HFFc6 (cell line): ENCODE measurements at places on chromosomes 11 and 22. TPM values are rescaled to one million over a fixed set of nuclear protein-coding genes. Genes with fewer than 3 reads are reported as not detected.

- DNase-seq: no peak
These were observed 132.4 kb downstream of the PLEKHA7 start for GRCh38 chr11:16881766-16882165.

ZBTB16 gene
- not detected in 3 replicates for total RNA-seq

SEPTIN3 gene
- total RNA-seq: not detected in 2 replicates

DNA sequence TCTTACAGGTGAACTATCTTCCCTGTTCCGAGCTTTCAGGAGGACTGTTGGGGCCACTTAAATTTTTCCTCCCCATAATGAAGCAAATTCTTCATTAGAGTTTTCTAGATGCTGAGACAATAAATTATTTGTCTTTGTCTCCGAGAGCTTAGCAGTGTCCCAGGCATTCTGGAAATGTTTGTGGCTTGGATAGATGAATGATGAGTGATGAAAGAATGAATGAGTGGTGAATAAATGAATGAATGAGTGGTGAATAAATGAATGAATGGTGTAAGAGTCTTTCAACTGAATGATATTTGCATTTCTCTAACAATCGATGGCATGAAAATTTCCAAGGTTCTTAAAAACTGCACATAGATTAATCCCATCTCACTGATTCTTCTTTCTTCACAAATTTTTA, 52.8 kb downstream of the AHNAK start:
- no peak for DNase-seq

- DNase-seq: no peak
These were observed 67.0 kb upstream of the RASSF10 start for GRCh38 chr11:12942157-12942556.

DNA sequence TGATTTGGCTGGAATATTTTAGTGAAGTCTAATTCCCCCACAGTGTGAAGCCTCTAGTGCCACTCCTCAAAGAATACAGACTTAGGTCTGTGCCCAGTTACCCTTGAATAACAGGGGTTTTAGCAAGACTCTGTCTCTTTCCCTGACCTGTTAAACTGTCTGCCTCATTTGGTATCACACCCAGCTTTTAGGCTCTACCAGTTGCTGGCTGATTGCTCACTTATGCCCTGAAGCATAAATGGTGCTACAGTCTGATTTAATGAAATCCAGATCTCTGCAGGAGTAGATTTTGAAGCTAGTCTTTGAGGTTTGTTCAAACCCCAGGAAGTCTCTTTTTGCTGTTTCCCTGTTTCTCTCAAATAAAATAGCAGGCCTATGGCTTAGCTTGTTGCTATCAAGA, 45.2 kb upstream of the LIPT2 start:
- no peak for DNase-seq

DNA sequence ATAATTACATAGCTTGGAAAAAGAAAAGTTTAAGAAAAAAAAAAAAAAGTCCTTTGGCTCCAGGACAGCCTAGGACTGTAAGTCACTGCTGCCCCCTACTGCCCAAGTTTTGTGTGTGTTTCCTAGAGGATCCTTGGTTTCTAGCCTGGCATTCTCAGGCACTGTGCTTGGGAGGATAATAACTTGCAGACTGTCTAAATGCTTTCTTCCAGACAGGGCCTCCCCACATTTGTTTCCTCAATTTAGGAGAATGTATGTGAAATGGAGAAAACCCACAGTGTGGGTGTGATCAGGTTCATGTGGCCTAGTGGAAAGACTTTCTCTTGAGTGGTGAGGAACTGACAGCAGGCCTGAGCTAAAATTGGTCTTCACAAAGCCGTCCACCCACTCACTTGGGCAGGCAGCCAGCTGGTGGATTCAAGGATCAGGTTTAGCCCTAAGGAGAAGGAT, 191.0 kb downstream of the NAV2 start:
- DNase-seq: peak; percentile 72

DNA sequence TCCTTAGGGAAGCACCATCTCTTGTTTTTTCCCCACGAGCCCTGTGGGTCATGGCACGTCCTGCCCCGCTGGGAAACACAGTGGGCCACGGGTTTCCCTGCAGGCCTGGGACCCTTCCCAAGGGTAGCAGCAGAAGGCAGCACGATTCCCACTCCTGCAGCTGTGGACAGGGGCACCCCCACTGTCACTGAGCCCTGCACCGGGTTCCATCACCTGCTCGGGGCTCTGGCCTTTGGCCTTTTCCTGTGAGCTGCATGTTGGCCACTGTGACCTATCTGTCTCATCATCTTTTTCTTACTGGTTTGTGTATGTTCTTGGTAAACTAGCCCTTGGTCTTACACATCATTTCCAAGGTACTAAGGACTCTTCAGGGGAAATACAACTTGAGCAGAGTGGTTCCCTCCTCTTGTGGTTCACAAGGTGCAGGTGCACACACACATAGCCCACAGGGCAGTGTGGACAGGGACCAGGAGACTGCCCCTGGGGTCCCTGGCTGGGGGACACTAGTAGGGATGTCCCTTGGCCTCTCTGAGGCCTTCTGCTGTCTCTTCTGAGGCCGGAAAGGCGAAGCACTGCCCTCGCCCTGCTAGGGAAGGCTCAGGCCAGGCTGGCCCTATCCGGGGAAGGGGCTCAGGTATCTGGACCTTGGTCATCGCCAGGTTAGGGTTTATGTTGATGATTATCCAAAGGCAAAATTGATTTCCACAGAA, 19.0 kb upstream of the TXNRD2 start:
- DNase-seq: no peak

- DNase-seq: no peak
These were observed 3.8 kb upstream of the TMEM123 start for GRCh38 chr11:102456381-102456780.

GRCh38 chr11:36300650-36301049, 4.6 kb downstream of the PRR5L start:
- no peak for DNase-seq

GGTLC2 gene
- not detected in 3 replicates for total RNA-seq

GRCh38 chr22:19082101-19082500, 40.1 kb downstream of the DGCR2 start:
- DNase-seq: no peak

GRCh38 chr11:92759571-92760214, 209.8 kb upstream of the MTNR1B start:
- no peak for DNase-seq

GRCh38 chr11:125224391-125225021, 60.0 kb downstream of the PKNOX2 start:
- DNase-seq: no peak

OR51E1 gene
- not detected in 3 replicates for total RNA-seq

DNA sequence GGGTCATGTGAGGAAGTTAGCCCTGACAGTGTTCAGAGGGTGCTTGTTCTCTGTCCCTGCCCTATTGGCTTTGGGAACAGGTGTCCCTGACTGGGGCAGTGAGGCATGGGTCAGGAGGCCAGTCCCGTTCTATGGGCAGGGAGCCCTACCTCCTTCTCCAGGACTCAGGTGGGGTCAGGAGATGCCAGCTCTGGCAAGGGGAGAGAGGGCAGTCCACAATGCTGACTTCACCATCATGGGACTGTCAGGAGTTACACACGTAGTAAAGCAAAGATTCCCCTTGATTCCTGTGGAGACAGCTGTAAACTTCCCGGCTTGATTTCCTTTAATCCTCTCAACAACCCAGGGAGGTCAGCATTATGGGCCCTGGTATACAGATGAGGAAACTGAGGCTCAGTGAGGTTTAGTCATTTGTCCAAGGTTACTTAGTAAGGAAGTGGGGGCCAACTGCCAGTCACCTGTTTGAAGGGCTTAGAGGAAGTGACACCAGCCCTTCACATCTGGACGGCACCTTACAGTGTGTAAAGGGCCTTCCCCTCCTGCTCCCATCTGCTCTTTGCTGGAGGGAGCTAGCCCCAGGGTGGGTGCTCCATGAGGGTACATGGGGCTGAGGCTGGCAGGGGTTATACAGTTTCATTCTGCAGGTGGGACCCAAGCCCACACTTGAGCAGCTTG, 11.9 kb downstream of the MICALL1 start:
- no peak for DNase-seq

DNA sequence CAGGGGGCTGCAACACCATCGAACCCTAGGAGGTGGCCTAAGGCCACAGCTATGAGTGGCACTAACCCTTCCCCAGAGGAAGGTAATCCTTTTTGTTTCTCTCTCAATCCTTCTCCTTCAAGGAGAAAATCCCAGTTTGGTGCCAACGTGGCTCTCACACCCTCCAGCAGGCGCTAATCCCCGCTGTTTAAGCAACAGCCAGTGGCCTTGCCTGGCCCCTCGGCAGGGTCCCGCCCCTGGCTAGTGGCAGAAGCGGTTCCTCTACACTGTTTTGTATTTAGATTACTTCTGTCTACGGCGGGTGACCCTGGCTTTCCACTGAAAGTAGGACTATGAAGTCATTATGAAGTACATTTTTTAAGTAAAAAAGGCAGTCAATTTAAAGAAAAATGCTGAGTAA, 15.5 kb downstream of the GNAZ start:
- DNase-seq: no peak

DNA sequence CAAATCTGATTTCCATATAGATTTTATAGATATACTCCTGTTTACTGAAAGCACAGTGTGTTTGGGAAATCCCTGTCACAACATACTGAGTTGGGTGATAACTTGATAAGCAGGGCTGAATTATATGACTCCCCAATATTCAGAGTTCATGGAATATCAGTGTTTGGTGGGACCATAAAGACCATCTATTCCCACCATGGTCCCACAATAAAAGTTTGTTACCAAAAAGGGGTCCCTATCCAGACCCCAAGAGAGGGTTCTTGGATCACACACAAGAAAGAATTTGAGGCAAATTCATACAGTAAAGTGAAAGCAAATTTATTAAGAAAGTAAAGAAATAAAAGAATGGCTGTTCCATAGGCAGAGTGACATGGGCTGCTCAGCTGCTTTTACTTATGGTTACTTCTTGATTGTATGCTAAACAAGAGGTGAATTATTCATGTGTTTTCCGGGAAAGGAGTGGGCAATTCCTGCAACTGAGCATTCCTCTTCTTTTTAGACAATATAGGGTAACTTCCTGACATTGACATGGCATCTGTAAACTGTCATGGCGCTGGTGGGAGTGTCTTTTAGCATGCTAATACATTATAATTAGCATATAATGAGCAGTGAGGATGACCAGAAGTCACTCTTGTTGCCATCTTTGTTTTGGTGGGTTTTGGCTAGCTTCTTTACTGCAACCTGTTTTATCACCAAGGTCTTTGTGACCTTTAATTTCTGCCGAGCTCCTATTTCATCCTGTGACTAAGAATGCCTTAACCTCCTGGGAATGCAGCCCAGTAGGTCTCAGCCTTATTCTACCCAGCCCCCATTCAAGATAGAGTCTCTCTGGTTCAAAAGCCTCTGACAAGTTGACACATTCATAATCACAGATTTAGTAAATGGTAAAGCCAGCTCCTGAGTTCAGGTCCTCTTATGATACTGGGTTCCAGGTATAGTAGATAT, 240.6 kb upstream of the PDGFD start:
- no peak for DNase-seq

GRCh38 chr11:66546368-66546965, at the start of gene ACTN3:
TSS of gene ACTN3 (plus strand) at chr11:66546903. CDS start at chr11:66546938, 35 bp downstream.
- DNase-seq: no peak

GRCh38 chr22:19455585-19456370, 8.3 kb upstream of the C22orf39 start:
- no peak for DNase-seq

KLHDC7B gene
- 0.06 TPM in 1 of 3 replicates, not detected in the others for total RNA-seq

DNA sequence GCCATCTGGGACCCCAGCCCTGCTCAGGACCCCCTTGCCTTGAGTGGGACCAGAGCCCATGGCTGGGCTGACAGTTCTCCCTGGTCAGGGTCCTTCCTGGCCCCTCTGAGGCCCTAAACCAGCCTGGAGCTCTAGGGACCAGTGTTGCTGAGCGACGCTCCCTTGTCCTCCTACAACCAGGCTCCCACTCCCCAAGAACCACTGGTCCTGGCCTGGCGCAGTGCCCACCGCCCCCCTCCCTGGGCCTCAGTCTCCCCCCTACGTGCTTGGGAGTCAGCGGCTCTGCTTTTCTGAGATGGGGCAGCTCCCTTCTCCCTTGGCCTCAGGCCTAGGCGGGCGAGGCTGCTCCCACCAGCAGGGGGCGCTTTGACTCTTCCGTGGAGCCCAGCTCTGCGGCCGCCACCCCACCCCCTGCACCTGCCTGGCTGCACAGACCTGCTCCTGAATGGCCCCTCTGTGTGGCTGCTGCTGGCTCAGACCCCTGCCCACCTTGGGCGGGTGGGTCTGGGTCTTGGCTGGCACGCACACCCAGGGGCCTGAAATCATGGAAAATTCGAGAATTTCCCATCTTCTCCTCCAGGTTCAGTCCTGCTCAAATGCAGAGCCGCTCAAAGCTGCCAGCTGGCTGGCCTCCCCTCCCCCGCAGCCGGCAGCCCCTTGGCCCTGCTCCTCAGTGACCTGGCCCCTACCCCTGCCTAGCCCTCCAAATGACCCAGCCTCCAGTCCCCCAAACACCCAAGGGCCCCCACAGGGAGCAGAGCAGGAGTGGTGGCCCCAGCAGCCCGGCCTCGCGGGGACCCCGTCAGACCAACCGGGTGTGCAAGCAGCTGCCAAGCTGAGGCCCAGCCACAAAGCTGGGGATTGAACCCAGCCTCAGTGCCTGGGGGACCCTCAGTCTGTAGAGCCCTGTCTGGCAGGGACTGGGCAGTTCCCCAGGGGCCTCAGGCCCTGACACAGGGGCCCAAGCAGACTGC, 9.1 kb downstream of the PRR33 start:
- DNase-seq: peak; percentile 29

DDTL gene
- 0.26 to 0.40 TPM (median 0.39 TPM) in 3 replicates for total RNA-seq

DNA sequence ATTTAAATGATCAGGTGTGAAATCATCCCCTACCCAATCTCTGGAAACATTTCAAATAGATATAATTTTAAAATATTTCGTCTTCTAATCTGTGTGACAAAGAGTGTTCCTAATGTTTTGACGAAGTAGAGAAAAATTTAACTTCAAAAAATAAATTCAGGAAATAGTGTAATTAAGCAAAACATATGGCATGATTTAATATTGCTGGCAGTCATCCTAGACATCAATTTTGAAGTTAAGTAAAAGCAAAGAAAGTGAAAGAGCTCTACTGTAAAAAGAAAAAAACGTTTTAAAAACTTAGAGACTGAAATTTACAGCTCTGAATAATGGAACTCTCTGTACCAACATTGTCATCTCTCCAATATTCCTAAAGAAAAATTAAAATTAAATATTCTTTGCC, 1062.3 kb downstream of the LRRC4C start:
- DNase-seq: no peak

UBQLN3 gene
- not detected in 3 replicates for total RNA-seq
